ENCODE measurements at places on chromosomes 2 and 18.
A peak's percentile ranks its signal among the peaks of the same experiment; 100 is the strongest.

DNA sequence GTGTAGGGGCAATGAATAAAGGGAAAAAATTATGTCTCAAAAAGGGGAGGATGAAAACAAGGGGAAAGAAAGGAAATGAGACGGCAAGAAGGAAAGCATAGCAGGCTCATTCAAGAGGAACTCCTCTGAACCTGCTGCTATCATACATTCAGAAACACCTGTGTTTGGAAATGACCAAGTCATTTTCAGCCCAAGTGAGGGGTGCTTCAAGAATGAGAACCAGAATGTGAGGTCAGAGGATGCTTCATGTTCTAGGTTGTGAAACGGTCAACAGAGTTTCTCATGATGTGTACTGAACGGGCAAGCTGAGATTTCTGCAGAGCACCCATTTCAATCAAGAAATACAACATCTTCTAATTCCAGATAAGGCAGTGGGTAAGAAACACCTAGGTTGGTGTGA lies 1367.2 kb upstream of the CELF4 start:
- DNase-seq = no peak

DNA sequence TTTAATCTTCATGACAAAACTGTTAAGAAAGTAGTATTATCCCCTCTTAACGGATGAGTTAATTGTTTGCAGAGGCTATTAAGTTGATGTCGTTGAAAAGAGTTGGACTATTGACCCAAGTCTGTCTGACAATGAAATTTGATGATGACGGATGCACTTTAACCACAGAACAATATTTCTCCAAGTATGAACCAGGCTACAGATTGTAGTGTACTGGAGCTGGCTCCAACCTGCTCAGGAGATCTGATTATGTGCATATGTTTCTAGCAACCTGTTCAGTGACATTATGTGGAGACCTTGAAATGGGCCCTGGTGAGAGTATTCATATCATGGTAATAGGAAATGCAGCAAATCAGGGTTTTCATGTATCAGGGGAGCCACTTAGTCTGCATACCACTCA lies 174.1 kb downstream of the CDH7 start:
- DNase-seq = no peak

DNA sequence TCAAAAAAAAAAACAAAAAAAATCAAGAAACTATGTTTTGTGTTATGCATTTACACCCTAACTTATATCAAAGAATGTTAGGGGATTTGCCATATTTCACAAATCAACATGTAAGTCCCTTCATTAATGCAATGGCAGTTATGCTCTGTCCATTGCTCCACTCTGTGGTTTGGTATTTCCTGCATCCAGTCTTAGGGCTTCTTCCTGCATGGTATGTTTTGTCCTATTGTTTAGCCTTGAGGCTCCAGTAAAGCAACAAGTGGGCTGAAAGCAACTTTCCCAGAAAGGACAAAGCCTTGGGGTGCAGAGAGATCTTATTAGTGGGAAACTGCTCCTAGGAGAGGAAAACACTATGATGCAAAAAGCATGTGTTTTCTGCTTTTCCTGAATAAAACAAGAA lies 474.1 kb downstream of the IRS1 start:
- DNase-seq = no peak

DNA sequence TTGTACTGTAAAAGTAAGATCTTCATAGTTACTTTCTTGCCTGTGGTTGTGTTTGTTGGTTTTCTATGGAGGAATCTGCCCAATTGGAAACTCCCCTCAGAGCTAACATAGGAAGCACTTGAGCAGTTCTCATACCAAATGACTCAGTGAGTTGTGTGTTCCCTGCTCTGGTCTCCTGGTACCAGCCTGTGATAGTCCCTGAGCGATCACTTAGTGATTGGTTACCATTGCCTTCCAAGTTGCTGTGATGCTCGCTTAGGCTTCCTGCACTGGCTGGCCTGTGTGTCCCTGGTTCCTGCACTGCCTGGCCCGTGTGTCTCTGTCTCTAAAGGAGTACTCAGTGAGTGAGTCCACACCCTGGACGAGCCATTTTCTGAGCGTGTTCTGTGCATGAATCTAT lies 133.0 kb downstream of the MAP4K4 start:
- DNase-seq = no peak

DNA sequence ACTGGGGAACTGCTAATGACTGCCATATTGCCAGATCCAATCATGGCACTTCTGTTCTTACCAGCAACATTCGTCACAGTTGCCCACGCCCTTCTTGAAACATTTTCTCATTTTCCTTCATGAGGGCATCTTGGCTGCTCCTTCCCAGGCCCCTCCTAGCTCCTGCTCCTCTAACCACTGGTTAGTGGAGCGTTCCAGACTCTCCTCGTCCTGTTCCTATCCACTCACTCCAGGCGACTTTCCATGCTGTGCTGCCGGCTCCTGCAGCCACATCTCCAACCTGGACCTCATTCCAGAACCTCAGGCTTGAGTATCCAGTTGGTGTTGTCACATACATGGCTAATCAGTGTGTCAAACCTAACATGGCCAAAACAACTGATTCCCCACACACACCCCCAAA lies 1.3 kb upstream of the ADI1 start:
- DNase-seq = no peak

DNA sequence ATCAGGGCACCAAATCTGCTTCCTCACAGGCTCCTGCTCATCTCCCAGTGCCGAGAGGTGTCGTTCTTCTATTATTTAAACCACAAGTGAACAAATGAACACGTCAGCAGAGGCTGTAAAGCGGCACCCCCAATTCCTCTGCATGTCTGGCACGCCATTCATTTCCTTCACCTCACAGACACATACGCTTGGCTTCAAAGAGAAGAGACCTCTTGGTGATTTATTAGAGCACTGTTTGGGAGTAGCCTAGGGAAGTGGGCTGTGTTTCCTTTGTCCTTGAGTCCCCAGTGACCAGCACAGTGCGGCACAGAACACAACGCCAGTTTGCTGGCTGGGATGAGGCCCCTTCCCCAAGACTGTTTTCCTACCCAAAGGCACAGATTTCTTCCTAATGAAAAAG lies 184.3 kb upstream of the REV1 start:
- DNase-seq = no peak

GRCh38 chr2:85589982-85590791 lies 5.4 kb upstream of the RNF181 start:
- DNase-seq = peak; percentile 89

- no peak for DNase-seq
These were observed 361.7 kb upstream of the ACVR2A start for GRCh38 chr2:147482916-147483669.

DNA sequence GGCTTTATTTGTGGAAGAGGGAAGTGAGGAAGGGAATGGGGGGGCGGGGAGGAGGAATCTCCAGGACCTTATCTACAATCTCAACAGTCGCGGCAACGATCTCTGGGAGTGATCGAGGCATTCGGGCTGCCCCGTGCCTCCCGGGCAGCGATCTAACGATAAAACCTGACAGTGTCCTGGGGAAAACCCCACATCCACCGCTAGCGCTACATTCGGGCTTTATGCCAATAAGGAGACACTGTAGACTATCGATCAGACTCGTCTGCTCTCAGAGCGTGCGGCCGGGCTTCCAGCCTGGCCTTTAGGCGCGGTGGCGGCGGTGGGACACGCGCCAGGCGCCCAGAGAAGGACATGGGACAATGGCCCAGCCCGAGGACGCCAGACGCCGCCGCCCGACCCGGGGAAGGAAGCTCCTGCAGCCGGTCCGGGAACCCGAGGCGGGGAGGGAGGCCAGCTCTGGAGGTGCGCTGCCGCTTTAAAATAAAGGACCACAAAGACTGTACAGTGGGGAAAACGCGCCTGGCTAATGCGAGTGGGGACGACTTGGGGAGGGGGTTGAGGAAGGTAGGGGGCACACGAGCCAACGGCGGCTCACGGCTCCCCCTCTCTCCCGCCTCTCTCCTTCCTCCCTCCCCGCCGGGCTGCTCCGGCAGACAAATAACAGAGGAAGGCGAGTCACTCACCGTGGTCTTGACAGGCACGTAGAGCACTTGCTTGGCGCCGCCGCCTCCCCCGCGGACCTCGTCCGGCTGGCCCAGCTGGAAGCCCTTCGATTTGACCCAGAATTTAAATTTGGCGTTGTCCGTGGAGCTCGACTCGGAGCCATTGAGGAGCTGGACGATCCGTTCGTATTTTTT lies 2.2 kb downstream of the NOL4 start:
- no peak for DNase-seq

DNA sequence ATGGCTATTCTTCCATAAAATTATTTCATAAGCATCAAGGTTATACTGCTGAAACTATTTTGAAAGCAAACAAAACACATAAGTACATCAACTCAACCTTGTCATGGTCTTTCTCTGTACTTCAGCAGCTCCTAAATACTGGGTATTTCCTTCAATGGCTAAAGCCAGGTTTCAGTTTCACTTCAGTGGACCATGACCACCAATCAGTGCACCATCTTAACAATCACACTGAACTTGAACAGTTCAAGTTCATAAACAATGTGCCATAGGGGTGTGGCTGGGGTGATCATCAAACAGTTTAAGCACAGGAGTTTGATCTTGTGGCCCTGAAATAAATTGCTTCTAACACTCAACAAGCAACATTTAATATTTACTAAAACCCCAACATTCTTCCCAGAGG lies 124.1 kb upstream of the FIGN start:
- DNase-seq = no peak

GRCh38 chr2:95273566-95274290 lies 521 bp upstream of the PROM2 start:
- DNase-seq = no peak

GRCh38 chr2:37324536-37324785 lies 172 bp downstream of the PRKD3 start:
- DNase-seq = no peak

DNA sequence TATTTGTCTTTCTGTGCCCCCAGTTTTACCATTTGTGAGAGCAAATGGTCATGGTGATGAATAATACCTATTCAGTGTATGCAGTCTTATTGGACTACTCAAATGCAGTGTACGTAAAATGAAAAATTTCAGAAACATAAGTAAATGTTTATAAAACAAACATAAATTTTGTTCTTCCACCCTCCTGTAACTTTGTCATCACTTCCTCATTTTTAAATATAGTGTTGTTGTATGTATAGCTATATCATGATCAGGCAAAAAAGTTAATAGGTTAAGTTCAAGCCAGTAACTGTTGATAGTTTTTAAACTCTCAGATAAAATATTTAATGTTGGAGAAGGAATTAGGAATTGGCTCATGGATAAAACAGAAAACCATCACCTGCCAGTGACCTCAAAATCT lies 93.2 kb downstream of the KLF7 start:
- no peak for DNase-seq

- DNase-seq = no peak
These were observed 1.6 kb downstream of the TYMS start for GRCh38 chr18:658947-659533.

DNA sequence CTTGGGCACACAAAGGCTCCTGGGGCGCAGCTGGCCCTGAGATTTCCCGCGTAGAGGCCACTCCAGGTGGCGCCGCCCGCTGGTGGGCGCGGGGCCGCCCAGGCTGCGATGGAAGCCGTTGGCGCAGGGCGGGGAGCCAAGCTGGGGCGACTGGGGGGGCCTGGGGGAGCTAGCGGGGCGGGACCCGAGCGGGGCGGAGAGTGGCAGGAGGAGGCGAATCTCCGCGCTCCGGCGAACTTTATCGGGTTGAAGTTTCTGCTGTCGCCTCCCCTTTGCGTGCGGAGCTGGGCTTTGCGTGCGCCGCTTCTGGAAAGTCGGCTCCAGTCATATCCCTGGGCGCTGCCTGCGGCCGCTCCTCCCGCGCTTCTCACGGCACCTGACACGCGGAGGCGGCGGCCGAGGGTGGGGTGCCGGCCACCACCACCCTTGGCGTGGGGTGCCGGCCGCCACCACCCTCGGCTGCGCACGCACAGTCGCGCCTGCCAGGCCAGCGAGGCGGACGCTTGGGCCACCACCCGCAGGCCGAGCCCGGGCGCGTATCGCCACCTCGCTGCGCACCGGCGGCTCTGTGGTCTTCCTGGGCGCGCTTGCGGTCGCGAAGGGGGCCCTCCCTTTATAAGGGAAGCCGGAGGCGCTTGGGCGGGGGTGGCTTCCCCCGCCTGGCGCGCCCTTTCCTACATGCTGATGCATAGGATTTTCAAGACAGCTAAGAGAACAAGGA lies 919 bp upstream of the CYP1B1 start:
- peak; percentile 64 for DNase-seq

DNA sequence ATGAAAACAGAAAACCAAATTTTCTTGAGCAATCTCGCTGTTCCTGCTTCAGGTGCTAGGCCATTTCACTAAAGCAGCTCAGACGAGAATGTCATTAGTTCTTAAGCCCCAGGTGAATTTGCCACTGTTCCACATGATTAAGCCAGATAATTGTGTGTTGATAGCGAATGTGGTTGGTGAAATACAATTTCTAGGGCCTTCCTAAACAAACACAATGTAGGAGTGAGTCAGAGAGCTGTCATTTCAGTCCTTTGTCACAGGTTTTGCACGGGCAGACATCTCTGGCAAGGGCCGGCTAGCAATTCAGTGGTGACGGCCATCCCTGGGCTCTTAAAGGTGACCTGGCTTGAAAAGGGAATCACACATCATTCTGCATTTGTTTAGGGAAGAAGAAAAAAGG lies 170.7 kb downstream of the TMEM182 start:
- no peak for DNase-seq

DNA sequence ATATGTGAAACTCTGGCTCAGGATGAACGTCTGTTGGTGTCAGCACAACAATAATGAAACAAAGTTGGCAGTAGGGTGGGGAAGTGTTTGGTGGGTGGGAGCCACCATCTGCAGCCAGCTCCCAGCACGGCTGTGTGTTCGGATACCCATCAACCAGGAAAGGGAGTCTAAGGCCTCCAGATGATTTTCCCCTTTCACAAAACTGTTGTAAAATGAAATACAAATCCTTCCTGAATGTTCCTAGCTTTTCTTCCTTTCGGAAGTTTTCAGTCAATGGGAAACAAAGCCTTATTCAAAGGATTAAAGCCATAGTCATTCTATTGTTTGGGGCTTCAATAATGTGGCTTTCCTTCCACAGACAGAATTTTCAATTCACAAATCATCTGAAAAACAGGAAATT lies 14.5 kb upstream of the DARS1 start:
- DNase-seq = no peak

GRCh38 chr2:106853631-106854030 lies 32.3 kb downstream of the ST6GAL2 start:
- no peak for DNase-seq

- peak; percentile 39 for DNase-seq
These were observed 130.0 kb upstream of the FN1 start for GRCh38 chr2:215565897-215566296.

- DNase-seq = no peak
These were observed 42.2 kb downstream of the PHLPP1 start for GRCh38 chr18:62757399-62758010.

- no peak for DNase-seq
These were observed 82.5 kb downstream of the CERS6 start for GRCh38 chr2:168538534-168538933.

GRCh38 chr18:35458271-35458670 lies 39.5 kb downstream of the INO80C start:
- no peak for DNase-seq
